ENCODE measurements at places on chromosomes 6 and 20.

- DNase-seq: no peak
Observed at GRCh38 chr6:44529146-44529905, 141.8 kb downstream of the CDC5L start.

DNA sequence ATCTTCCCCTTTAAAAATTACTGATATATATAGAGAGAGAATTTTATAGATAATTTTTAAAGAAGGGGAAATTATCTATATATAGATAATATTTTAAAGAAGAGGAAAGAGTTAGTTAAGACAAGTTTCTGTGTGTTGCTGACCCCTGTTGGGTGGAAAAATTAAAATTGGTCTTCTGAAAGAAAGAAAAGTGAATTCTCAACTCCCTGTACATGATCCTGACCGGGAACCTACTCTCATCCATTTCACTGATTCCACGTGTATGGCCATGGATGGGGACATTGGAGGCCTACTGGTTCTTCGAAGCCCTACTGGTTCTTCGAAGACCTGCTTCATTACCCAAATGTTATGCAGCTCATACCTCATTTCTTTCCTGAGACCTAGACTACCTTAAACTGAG lies 53.0 kb upstream of the TCF21 start:
- DNase-seq: no peak

DNA sequence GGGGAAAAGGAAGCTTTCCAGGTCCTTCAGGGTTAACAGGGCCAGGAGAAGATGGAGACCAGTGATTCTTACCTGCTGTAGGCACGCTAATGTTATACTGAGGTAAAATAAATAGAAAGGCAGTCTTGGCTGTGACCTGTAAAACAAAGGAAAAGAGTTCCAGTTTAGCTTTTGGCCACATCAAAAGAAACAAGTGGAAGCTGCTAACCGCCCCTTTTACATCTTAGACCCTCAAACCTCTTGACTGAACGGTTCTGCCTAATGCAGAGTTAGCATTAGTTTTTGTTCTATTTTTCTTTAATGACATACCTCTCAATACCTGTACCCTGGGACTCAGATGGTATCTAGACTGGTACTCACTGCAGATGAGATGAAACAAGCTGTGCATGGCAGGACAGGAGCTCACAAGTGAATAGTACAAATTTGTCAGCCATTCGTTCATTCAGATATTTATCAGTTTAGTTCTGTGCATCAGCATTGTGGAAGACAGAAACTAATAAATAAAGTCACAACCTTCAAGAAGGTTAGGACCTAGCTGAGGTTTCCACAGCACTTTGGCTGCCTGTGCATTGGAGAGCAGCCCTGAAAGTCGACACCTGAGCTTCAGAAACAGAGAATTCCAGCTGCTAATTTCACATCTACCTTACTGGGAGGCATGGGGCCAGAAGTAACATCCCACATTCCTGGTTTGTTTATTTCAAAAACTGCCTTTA lies 41.0 kb downstream of the TRAM2 start:
- DNase-seq: no peak

GRCh38 chr6:24931718-24932691 lies 3.8 kb downstream of the RIPOR2 start:
- DNase-seq: no peak

DNA sequence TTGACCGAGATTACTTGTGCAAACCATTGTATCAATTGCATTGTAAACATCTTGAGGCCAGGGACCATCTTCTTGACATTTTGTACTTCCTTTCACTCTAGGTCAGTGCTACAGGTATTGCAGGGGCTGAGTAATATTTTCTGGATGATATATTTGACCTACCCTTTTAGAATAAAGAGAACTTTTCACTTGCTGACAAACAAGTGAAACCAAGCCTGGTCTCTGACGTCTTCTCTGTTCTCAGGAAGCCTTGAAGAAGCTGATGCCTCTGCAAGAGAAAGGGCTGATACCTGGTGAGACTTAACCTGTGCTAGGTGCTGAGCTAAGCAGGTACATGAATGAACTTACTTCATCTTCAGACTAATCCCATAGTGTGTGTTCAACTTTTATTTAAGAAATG lies 60.5 kb upstream of the GGTLC1 start:
- no peak for DNase-seq

DNA sequence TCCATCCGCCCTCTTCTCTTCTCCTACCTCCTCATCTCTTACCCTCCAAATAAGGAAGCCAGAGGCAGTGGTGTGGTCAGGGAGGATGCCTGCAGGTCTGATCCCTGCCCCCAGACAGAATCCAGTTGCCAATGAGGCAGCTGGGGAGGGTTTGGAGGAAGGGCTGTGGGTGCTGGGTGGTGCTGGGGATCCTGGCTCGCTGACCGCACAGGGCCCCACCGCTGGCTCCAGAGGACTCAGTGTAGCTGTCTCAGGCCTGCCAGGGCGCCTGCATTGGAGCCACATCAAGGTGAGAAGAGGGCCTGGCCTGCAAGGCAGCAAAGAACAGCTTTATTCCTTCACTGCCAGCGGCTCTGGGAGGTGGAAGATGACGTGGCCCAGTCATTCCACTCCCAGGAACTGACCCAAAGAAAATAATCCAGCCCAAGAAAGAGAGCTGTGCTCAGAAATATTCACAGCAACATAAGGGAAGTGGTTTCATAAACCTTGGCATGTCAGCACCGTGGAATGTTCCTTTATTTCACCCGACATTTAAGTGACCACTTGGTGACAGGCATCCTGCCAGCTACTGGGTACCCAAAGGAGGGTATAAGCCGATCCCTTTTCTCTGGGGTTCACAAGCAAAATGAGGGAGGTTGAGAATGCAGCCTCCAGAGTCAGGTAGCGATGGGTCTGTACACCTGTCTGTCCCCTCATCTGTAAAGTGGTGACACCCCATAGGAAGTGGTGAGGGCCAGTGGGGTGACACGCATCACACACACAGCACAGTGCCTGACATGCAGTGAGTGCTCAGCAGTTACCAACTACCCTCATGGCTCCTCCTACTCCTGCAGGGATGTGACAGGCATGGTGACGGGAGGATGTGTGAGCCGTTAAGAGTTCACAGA lies 125.1 kb downstream of the SNX5 start:
- DNase-seq: peak; percentile 69

GRCh38 chr6:35474942-35475570 lies 6.9 kb downstream of the RPL10A start:
- DNase-seq: no peak

DNA sequence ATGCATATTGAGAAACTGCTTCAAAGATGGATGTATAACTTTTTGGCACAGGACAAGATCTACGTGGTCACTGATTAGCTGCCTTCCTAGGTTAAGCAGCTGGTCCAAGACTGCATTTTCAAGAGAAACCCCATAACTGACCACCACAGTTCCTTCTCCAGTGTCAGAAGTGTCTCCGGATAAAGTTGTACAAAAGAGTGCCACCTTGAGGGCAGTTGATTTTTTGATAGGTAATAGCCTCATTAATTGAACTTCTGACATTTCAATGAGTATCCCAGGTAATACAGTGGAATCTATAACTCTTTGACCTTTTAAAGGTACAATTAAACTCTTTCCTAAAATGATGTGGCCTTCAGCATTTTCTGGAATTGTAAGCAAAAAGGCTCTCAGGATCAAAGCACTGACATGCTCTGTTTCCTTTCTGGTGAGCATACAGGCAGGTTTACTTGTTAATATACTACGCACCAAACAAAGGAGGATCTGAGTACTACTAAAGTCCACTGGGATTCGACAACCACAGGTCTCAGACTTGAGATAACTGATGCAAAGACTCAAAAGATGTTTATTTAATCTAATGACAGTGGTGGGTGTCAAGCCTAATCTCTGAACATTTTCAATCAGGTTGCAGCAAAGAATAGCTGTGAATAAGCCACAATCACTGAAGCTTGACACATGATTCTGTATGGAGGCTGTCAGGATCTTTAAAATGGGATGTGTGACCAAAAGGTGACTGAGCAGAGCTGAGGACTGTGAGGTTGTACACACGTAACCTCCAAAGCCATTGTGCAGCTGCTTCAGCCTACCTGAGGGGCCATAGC lies 21.2 kb downstream of the MKKS start:
- DNase-seq: no peak

- no peak for DNase-seq
Observed at GRCh38 chr6:113396730-113397129, 460.4 kb upstream of the MARCKS start.

- no peak for DNase-seq
Observed at GRCh38 chr6:89669002-89669401, 30.5 kb upstream of the LYRM2 start.

DNA sequence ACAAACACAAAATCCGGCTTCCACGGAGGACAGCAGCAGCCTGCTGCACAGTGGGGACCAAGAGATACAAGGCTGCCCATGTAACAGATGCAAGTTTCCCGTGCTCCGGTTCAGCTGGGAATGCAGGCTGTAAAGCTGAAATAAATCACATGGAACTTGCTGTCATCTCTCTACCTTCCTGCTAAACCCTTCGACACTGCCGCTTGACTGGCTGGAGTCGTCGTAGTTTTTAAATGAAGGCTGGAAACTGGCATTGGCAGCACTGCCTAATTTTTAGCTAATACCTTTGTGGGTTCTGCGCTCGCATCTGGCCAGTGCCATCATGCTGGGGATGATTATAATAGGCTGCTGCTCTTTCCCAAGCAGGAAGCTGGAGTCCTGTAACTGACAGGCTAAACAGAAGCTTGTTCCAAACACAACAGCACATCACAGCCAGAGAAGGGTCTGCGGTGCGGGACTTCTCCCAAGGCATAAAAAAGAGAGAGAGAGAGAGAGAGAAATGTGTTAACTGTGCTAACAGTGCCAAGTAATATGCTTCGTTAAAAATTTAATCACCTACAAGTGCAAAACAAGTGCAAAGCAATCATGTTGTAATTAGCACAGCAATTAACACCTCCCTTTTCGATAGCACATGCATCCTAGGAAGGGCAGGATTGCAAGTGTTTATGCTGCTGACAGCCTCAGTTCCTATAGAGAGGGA lies 146.1 kb downstream of the TFAP2A start:
- no peak for DNase-seq

DNA sequence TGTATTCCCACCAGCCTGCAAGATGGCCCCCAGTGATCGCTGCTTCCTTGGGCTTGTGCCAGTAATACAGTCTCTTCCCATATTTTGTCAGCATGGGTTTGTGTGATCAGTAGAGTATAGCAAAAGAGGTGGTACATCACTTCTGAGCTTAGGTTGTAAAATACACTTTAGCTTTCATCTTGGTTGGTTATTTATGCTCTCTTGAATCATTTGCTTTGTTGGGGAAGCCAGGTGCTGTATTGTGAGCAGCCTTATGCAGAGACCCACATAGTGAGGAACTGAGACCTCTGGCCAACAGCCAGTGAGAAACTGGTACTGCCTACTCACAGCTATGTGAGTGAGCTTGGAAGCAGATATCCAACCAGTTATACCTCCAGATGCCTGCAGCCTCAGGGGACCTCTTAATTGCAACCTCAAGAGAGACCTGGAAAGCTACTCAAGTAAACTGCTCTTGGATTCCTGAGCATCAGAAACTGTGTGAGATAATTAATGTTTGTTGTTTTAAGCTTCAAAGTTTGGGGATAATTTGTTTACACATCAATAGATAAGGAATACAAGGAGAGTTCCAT lies 229.3 kb downstream of the FARS2 start:
- DNase-seq: no peak

GRCh38 chr6:27753668-27754407 lies 158.4 kb downstream of the OR2B2 start:
- peak; percentile 61 for DNase-seq

DNA sequence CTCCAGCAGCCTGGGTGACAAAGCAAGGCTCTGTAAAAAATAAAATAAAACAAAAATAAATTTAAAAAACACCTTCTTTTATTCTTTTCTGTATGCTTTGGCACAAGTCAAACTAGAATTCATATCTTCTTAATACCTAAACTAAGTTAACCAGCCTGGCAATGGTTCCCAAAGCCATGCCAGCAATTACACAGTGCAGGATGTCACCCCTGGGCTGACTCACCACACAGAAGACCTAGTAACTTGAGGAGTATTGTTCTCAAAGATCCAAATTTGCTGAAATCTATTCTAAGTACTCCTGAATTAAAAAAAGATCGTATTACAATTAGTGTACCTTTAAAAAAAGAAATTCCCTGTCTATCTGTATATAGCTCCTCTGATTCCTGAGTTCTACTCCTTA lies 162.7 kb upstream of the SGK1 start:
- DNase-seq: no peak

DNA sequence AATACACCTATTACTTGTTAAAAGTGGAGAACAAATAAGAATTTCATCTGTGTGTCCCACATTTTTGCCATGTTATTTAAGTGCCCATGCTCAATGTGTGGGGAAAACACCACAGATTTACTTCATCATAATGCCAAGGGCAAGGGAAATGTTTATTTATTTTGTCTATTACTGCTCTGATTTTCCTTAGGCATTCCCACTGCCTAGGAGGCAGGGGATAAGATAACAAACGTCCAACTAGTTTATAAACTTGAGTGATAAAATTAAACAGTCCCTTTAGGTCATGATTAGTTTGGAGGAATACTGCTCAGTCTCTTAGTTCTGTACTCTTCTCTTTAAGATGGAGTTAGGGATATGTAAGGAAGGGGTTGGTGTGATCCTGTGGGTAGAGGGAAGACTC lies 598.4 kb upstream of the MARCKS start:
- DNase-seq: no peak

DNA sequence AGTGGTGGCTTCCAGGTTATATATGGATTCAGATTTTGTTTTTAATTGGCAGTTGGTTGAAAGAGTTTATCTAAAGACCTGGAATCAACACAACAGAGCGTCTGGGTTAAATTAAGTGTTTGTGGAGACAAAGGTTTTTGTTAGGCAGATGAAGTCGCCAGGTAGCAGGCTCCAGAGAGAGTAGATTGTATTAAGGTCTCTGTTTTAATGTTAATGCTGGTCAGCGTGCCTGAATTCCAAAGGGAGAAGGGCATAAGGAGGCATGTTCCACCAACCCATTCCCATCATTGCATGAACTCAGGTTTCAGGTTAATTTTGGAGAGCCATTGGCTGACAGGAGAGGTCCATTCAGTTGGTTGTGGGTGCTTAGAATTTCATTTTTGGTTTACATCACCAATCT lies 744.1 kb upstream of the GJE1 start:
- no peak for DNase-seq

GRCh38 chr6:143513410-143513809 lies 1.9 kb upstream of the FUCA2 start:
- DNase-seq: no peak

GRCh38 chr6:40720375-40720748 lies 133.2 kb upstream of the LRFN2 start:
- DNase-seq: no peak

GRCh38 chr6:35436071-35436857 lies 15.9 kb upstream of the FANCE start:
- no peak for DNase-seq

- no peak for DNase-seq
Observed at GRCh38 chr6:79201143-79201542, 33.3 kb downstream of the HMGN3 start.

DNA sequence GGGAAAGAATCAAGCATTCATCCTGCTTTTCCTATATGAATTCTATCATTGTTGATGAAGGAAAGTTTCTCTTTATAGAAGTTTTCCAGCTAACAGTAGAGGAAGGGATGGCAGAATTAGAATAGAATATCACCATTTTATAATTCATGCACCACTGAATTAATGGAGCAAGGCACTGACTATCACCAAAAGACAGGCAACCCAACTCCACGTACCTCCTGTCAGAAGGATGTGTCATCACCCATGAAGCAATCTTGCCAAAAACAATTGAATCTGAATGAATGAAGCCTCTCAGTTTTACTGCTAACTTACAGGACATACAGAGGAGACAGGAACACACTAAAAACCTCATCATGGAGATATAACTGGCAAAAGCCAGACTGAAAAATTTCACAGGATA lies 122.4 kb downstream of the NFATC2 start:
- no peak for DNase-seq
